ENCODE measurements at places on chromosomes 6 and 20. TPM values are rescaled to one million over a fixed set of nuclear protein-coding genes. Genes with fewer than 3 reads are reported as not detected.

The BTBD9 gene
- 2.4 TPM for polyA plus RNA-seq

The CD40 gene
- polyA plus RNA-seq: 39.4 TPM

The NQO2 gene
- 20.1 TPM for polyA plus RNA-seq

The FBXL4 gene
- polyA plus RNA-seq: 5.0 TPM

The NKAIN4 gene
- polyA plus RNA-seq: not detected

The SLC22A16 gene
- not detected for polyA plus RNA-seq

The SLC22A7 gene
- polyA plus RNA-seq: not detected

The ADAM33 gene
- 3.8 TPM for polyA plus RNA-seq

Measured in adipose tissue (tissue), 3 donors.